ENCODE measurements at places on chromosomes 3 and 15.

DNA sequence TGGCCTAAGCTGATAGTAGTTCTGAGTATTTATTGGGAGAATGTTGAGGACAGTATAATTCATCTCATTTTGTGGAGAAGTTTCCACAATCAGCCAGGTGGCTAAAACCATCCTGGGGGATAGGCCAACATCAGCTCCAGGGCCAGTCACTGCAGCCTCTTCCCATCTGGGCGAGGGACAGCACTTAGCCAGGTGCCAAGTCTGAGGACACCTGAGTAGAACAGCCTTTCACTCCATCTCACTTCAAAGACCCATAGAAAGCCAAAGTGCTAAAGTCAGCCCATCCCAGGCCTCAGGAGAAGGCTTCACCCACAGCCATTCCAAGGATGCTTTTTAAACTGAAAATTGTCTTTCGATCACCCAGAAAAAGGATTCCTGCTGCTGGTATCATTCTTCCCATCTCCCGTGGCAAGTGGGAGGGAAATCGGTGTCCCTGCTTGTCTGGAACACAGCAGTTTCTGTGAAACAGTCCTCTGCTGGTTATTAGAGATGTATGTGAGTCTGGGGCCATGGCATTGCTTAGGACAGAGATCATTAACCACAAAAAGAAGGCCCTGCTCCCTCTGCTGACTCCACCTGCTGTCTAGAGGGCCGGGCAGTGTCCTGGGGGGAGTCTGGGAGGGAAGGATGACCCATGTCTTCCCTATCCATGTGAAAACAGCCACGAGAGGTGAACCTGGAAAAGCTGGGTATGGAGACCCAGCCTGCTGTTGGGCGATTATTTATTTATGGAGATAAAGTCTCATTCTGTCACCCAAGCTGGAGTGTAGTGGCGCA lies 9.6 kb downstream of the CALML4 start:
- no peak for DNase-seq

GRCh38 chr3:186821429-186822387 lies 15.4 kb upstream of the RFC4 start:
- no peak for DNase-seq

- DNase-seq, result no peak
These were observed 133.5 kb downstream of the FBLN2 start for GRCh38 chr3:13682331-13683013.

DNA sequence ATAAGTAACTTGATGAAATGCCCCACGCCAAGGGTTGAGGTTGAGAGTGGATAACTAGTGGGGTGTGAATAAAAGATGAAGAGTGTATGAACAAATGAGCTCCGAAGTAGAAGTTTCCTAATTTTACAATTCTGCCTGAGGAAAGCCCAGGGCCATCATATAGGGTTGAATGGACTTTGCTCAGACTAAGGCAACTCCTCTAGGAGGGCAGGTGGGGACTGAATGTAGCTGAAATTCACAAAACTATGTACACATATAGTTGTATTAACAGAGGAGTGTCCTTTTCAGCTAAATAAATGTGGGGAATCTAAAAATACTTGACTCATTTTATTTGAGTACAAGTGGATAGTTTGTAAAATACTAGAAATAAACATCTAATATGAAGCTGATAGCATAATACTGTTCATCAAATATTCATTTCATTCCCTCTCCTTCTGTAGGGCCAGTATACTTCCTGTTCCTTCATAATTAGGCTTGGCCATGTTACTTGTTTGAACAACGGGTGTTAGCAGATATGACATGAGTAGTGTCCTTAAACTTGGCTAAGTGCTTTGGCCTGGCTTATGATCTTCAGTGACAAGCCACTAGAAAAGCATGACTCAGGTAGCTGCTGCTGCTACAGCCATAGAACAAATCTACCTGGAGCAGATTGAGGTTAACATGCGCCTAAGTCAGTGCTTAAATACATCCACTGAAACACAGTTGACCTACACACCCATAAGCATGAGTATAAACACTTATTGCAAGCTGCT lies 26.5 kb downstream of the PLSCR1 start:
- no peak for DNase-seq

- DNase-seq, result no peak
These were observed 216.1 kb downstream of the NAALADL2 start for GRCh38 chr3:175075269-175075668.

DNA sequence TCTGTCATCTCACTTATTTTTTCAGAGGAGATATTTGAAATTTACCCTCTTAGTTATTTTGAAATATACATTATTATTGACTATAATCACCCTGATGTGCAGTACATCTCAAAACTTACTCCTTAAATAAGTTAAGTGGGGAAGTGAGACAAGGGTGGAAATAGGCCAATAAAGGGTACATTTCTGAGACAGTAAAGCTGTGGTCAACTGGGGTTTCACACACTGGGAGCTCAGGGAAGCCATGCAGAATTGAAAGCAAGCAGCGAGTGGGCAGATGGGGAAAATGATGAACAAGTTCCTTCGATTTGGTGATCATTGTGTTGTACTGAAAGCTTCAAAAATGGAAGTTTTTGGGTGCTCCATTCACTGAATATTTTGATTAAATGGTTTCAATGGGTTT lies 21.6 kb upstream of the MOBP start:
- DNase-seq, result no peak

- no peak for DNase-seq
These were observed at the start of gene KCNAB1 for GRCh38 chr3:156120528-156121251. KCNAB1 (plus strand) TSS chr3:156120578.

DNA sequence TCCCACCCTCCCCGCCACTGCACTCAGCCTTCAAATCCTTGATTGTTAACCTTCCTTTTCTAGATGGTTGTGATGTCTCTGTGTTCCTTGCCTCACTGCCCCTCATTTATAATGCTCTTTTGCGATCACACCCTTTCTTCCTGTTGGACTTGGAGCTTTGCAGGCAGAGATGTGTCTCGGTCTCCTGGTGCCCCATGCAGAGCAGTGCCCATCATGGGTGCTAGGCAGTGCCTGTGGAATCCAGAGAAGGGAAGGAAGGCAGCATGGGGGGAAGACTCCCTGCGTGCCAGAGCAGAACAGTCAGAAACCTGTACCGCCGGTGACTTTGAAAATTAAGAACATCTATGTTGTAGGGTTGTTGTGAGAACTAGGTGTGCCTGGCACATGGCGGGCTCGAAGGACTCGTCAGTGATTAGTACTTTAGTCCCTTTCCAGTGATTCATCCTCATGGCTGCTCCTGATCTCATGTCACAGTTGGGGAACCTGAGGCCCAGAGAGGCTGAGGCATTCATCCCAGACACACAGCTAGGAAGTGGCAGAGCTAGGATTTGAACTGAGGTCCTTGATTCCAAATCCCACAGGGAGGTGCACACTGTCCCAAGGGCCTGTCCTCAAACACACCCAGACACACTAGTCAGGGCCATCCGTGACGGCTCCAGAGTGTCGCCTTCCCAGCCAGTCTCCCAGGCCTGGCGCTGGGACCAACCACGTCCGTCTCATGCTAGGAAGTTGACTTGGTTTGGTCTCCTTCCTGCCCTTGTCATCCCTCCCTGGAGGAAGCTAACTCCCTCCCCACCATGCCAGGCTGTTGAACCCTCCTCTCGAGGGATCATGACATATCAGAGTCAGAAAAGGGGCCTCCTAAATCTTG lies 58.3 kb downstream of the SMAD6 start:
- no peak for DNase-seq

DNA sequence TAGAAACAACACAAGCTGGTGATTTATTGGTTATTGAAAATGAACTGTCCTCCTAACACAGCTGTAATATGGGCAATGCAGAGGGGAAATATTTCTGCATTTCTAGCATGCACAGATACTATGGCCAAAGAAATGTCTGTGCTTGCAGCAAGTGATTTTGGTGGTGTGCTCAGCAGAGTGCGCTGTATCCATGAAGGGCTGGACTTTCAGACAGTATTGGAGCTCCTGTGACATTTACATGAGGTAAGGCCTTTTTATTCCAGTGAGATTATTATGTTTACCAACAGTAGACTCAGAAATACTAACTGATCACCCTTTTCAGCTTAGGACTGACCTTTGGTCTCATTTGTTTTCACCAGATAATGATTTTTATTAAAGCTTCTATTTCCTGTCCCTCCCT lies 1302.6 kb upstream of the EPHA6 start:
- DNase-seq, result no peak

- no peak for DNase-seq
These were observed 631.8 kb upstream of the GRM7 start for GRCh38 chr3:6228958-6229683.

- no peak for DNase-seq
These were observed 2.0 kb downstream of the SMC4 start for GRCh38 chr3:160401291-160402095.

Data from T-helper 17 cell (primary cell).